Non-pigmented ciliary epithelial cell (primary cell): ENCODE measurements at places on chromosomes 3 and 15.

DNA sequence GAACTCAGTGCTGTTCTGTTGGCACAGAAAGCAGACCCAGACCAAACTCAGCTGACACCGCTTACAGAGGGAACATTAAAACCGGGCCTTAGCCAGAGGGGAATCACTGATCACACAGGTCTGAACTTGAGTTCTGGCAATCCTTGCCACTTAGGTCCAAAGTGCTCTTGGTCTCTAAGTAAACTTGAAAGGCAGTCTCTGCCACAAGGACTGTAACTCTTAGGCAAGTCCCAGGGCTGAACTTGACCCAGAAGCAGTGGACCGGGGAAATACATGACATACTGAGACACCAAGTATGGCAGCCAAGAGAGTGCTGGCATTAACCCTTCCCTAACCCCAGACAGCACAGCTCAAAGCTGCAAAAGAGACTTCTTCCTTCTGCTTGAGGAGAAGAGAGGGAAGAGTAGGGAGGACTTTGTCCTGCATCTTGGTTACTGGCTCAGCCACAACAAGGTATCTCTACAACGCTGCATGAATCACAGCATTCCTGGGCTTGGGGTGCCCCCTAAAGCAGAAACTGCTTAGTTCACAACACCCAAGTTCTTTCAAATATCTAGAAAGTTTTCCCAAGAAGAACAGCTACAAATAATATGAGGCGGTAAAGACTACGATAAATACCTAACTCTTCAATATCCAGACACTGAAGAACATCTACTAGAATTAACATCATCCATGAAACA is 32.5 kb downstream of the NAALADL2 start:
- DNase-seq = no peak

DNA sequence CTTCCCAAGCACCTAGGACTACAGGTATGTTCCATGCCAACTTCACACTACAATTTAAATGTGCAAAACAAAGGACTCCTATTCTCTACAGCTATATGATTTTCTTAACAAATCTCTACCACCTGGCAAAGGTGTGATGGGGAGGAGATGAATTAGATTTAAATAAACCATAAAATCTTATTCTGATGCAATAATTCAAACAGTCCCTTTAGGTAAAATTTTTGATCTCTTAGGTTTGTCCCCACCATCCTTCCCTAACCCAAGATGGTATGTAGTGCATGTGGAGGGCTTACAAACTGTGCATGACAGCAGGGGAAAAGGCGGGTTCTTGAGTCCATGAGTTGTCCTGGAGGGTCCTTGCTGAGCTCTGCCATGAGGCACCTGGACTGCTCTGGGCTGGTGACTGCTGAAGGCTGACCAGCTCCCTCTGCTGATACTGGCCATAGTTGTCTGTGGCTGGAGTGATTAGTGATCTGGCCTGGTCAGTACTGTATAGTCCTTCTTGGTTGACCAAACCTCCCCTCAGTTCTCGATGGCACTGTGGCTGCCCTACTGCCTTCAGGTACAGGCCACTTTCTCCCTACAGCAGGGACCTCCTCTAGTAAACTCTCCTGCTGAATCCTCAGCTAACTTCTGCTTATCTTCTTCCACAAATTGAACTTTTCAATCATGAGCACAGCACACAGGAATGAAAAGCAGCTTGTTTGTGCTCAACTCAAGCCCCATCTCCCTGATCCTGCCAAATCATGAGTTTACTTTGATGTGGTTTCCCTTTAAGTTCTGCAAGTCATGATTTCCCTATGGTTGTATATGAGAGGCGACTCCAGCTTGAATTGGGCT is 30.1 kb downstream of the CFAP161 start:
- DNase-seq = peak; percentile 76

GRCh38 chr15:59833366-59833765 is 144.2 kb upstream of the BNIP2 start:
- DNase-seq = no peak

DNA sequence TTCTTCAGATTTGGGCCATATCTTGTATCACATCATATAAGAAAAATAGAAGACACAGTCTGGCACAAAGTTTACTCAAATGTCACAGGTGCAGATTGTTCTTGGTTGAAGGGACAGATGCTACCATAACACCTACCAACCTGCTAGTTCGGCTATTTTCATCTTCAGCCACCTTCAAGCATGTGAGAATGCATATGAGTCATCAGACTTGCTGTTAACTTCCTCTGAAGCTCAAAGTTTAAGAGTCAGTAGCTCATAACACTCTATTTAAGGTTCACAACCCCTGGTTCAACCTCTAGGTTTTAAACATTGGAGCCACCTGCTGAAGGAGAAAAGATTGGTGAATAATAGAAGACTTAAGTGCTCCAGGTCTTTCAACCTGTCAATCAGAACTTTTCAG is 522.8 kb downstream of the NLGN1 start:
- DNase-seq = no peak

- no peak for DNase-seq
Measured at GRCh38 chr15:57924598-57924997, 140.9 kb downstream of the ALDH1A2 start.

- DNase-seq = no peak
Measured at GRCh38 chr15:32905481-32905880, 187.7 kb downstream of the GREM1 start.

DNA sequence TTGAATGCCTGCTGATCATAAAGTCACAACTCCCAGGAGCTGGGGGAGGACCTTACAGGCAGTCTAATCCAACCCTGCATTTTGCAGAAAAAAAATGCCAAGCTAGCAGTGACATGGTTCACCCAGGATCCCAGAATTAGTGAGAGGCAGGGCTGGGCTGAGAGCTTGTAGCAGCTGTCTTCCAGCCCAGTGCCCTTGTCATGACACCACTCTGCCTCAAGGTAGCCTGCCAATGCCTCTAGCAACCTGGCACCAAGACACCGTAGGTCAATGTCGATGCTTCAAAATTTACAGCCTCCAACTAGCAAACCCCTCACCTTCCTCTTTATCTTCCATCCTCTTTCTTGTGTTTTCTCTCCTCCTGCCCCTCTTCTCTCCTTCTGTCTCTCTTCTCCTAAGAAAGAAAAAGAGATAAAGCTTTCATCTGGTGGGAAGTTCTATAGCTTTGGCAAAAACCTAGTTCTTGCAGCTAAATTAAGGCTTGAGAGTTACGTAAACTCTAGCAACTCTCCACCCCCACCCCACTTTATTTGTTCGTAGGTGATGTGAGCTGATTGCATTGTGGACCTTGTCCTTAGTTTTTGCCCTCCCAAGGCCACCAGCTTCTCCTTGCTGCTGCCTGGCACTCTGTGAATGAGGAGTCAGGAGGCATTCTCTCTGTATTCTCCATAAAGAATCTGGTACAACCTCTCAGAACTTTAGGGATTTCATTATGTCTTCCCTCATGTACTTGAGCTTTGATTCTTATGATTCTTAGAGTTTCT is 18.3 kb upstream of the BFSP2 start:
- DNase-seq = no peak

GRCh38 chr3:100338911-100339310 is 4.4 kb downstream of the NIT2 start:
- DNase-seq = no peak

DNA sequence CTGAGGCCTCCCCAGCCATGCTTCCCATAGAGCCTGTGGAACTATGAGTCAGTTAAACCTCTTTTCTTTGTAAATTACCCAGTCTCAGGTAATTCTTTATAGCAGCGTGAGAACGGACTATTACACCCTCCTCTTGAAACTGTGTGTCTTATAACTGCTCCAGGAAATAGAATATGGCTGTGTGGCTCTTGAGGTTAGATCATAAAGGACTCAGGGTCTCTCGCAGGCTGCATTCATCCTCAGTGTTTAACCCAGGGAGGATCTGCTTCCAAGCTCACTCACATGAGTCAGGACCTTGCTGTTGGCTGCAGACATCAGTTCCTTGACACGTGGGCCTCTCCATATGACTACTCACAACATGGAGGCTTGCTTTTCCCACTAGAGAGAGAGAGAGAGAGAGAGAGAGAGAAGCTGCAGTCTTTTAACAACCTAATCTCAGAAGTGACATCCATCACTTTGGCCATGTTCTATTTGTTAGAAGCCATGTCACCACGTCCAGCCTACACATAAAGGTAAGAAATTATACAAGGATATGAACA is 114.3 kb upstream of the UBE2E1 start:
- no peak for DNase-seq

DNA sequence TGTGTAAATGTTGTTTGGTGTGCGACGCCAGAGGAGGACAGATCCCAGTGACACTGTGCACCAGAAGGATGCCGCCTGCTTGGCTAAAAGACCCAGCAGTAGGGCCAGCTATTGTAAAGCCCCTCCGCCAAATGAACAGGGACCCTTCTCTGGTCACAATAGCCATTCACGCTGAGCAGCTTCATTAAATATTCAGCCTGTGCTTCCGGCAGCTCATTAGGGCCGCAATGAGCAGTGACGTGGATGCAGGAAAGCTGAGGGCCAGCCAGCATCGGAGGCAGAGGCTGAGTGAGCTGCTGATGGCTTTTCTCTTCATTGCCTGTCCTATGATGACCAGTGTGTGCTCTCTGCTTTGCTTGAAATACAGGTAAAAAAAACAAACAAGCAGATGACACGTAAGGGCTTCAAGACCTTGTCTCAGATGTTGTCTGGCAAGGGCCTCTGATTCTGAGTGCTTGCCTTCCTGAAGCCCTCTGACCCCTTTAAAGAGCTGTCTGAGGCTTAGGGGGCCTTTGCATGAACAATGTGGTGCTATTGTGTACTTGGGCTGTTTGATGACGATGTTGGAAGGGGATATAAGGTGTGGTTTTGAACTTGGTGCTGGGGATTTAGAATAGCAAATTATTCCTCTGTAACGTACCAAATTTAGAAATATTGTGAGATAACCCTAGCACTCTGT is 130.4 kb downstream of the FEZF2 start:
- DNase-seq = no peak

DNA sequence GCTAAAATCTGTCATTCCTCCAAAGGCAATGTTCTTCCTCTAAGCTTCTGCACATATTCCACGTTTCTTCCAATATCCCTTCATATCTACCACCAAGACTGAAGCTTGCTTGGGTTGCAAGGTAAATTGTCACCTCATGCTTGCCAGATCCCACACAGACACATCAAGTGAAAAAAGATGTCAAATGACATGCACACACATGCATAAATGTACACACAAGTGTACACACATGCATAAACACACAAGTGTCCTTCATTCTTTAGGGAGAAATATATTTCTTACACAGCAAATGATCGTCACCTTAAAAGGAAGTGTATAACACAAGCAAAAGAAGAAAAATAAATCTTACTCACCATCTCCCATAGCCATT is 59.4 kb downstream of the CLASP2 start:
- DNase-seq = no peak

- DNase-seq = peak; percentile 10
Measured at GRCh38 chr3:73848173-73848906, 223.6 kb upstream of the PDZRN3 start.

GRCh38 chr3:23159929-23160328 is 43.2 kb upstream of the UBE2E2 start:
- DNase-seq = peak; percentile 81

- DNase-seq = no peak
Measured at GRCh38 chr15:77550301-77551251, 82.1 kb downstream of the LINGO1 start.

- DNase-seq = no peak
Measured at GRCh38 chr3:125219261-125219701, 6.7 kb upstream of the SLC12A8 start.

- DNase-seq = no peak
Measured at GRCh38 chr3:123951522-123952447, 9.2 kb downstream of the CCDC14 start.

- DNase-seq = peak; percentile 48
Measured at GRCh38 chr3:42839616-42840015, 30.4 kb downstream of the ACKR2 start.

DNA sequence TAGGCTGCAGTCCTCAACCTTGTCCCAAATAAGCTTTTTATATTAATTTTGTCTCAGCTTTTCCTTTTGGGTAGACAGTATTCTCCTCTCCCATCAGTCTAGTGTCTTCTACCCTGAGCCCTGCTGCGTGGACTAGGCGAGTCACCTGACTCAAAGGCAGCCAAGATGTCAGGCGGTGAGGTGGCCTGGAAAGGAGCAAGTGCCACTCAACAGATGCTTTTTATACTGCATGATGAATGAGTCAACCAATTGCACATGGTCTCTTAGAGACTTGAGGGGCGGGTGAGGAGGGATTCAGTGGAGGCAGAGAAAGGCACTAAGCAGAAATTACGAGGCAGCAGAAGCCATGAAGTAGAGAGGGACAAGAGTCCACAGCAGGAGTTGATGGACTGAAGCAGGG is 95.9 kb downstream of the FRMD4B start:
- DNase-seq = no peak

- DNase-seq = no peak
Measured at GRCh38 chr3:3699816-3700633, 99.2 kb upstream of the LRRN1 start.

DNA sequence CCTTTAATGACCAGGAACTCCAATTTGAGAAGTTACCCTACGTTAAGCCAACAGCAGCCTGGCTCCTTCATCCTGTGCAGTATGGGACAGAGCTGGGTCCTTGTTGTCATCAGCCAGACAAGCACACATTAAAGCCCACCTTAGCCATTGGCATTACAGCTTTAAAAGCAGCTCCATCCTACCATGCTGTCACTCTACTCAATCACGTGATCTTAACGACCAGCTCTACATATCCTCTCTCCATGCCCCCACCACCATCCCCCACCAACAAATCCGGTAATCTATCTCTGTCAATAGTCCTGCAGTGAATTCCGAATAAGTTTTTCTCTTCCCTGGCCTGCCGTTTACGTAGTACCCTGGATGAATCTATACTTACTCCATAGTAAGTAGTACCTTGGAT is 82.9 kb upstream of the DGKG start:
- no peak for DNase-seq

DNA sequence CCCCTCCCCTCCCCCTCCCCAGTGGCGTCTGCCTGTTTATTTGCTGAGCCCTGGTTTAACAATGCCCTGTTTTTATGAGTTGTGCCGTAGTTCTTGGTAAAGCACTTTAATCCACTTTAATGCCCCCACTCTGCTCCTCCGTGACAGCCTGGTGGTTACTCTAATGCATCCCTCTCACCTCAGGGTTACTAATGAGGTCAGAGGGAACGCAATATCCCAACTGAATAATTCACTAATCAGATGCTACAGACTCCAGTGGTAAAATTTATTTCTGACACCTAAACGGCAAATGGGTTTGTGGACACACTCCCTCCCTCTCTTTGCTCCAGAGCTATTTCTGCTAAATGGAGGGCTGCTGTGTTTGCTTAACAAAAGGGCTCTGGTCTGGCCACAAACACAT is 26.1 kb upstream of the NTRK3 start:
- DNase-seq = no peak

DNA sequence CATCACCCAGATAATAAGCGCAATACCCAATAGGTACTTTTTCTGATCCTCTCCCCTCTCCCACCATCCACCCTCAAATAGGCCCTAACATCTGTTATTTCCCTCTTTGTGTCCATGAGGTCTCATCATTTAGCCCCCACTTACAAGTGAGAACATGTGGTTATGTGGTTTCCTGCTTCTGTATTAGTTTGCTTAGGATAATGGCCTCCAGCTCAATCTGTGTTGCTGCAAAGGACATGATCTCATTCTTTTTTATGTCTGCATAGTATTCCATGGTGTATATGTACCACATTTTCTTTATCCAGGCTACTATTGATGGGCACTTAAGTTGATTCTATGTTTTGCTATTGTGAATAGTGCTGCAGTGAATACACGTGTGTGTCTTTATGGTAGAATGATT is 165.4 kb downstream of the MBNL1 start:
- no peak for DNase-seq
